ENCODE measurements at places on chromosomes 1 and 21. TPM values are rescaled to one million over a fixed set of nuclear protein-coding genes. Genes with fewer than 3 reads are reported as not detected.

Gene SERPINC1
- total RNA-seq, result 0.21 TPM

DNA sequence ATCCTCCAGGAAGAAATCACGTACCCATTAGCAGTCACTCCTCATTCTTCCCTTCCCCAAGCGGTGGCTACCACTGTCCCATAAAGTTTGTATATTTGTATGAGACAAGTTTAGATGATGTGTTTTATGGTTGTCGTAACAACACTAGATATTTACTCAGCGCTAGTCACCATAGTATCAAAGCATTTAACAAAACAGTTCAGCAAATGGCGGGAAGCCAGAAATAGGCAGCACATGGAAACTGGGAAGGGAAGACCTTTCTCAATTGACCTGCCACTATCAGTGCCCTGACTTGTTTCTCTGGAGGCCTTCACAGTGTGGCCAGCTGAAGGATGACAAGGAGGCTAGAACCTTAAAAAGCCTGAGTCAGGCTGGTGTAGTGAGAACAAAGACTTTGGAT lies 31.1 kb downstream of the CNST start:
- peak; percentile 82 for DNase-seq

Gene C1orf167
- 1.3 TPM for total RNA-seq

- DNase-seq, result no peak
Measured at GRCh38 chr21:40686526-40686925, 160.4 kb downstream of the DSCAM start.

DNA sequence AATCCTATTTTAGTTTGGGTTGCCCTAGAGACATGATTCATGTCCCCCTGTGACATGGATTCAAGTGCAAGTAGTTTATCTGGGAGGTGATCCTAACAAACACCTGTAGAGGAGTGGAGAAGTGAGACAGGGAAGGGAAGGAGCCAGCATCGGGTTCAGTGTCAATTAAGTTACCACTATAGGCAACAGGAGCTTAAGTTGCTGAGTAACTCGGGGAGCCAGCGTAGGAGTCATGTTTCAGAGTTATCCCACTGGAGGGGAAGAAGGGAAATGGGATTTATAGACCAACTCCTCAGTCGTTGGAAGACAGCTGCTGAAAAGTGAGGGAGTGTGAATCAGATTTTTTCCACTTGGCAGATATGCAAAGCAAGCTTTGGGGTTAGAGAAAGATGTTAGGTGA lies 54.9 kb downstream of the SLC30A7 start:
- no peak for DNase-seq

DNA sequence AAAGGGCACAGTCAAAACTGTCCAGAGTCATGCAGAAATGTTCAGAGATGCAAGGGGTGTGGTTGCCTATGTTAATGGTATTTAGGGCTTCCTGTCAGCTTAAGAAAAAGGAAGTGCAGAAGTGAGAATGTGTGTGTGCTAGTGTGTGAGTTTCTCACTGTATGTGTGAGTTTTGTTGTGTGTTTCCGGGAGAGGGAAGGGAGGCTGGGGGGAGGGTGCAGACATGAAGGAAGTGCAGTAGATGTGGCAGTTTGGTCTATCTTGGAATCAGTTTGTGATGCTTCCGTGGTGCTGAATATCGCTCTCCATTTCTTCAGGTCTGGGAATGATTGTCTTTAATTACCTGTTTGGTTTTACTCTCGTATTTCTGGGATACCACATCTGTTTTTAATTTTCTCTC lies 16.5 kb upstream of the ATP6V1G3 start:
- peak; percentile 34 for DNase-seq

Gene LRRC39
- 102 TPM for total RNA-seq

Gene CLDN14
- not detected for total RNA-seq

DNA sequence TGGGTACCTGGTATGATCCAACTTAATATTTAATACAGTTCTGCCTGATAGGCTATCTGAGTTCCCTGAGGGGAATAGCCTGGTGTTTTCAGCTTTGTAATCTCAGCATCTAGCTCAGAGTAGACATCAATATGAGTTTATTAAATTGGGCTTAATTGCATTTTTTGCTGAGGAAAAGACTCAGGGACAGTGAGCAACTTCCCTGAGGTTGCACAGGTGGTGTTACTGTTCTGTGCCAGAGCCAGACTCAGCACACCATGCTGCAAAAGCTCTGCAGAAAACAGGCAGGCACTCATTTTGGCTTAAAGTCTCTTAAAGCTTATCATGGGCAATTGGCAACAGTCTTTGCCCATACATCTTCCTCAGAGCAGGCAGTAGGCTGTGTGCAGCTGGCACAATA lies 90.5 kb upstream of the JUN start:
- no peak for DNase-seq

Gene SPRR2G
- not detected for total RNA-seq

DNA sequence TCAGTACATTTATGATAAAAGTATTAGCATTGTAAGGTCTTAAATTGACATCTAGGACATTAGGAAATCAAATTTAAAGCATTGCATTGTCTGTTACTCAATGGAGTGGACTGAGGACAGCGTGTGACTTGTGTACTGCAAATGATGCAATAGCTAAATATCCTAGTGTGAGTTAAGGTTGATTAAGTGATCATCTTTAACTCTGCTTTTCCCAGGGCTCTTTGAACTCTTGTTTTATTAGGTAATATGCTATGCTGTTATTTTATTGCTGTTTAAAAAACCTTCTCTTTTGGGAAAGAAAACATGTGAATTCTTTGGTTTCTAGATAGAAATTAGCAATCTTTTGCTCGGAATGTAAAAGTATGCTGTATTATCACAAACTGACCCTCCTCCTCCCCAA lies 38.6 kb downstream of the NFIA start:
- no peak for DNase-seq

GRCh38 chr1:99751877-99752504 lies 14.4 kb downstream of the FRRS1 start:
- DNase-seq, result no peak

Gene LEMD1
- not detected for total RNA-seq

Gene SH3BGR
- total RNA-seq, result 66.6 TPM

GRCh38 chr1:200528858-200529606 lies 91.5 kb downstream of the KIF14 start:
- DNase-seq, result no peak

Gene NUDC
- total RNA-seq, result 65.9 TPM

DNA sequence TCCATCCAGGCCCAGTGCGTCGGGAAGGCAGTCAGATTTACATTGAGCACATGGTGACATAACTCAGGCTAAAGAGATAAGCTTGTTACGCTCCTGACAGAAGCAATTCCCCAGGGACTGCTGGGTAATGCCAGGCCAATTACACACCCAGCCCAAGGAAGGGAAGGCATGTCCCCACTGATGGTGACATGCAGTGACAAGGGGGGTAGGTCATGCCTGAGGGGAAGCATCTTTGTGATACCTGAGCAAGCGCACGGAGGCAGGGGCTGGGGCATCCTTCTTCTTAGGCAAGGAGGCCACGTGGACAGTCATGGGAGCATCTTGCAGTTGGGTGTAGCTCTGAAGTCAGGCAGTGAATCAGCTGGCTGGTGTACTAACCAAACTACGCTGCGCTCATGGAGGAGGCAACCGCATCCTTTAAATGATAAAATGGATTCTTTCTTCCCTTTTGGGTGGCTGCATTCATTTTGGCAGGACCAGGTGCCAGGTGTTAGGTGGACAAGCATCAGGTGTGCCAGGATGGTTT lies 39.6 kb upstream of the GRIK3 start:
- no peak for DNase-seq

DNA sequence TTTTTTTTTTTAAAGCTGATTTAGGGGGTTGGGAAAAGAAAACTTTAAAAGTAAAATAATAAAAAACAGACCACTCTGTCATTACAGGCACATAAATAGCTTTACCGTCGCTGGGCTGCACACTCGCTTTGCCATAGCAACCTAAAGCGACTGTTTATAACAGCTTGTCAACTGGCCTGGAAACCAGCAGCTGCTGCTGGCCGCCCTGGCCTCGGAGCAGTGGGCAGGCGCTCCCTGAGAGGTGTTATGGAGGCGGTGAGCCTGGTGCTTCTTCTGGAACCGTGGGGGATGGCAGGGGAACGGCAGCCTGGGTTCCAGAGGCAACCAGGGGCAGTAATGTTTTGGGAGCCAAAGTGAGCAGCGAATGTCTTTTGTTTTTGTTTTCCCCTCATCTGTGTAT lies 45.7 kb downstream of the ATP2B4 start:
- DNase-seq, result peak; percentile 72

DNA sequence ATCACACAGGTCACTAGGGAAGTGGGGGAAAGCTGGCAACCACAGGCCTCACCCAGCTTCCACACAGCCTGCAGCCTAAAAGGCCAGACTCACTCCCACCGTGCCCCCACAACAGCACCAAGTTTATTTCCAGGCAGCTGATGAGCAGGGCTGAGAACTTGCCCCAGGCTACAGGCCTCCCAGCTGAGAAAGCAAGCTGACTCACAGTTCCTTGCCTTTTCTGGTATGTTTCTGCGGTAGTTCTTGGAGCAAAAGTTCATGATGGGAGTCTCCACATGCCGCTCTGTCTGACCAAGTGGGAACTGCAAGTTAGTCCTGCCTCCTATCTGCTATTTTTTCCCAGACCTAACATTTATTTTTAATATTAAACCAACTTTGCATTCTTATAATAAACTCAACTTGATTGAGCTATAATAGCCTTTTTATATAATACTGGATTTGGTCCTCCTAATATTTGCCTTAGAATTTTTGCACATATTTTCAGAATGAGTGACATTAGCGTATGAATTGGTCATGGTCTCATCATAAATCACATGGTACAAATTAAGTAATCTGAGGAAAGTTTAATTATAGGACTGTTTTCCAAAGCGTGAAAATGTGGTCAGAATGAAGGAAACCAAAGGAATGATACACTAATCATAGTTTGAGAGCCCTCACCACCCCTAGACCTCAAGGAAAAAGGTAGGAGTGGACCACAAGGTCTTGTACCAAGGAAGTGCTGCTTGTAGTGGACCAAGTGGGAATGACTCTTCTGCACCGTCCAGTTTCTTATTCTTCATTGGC lies 30.7 kb downstream of the RPAP2 start:
- no peak for DNase-seq

DNA sequence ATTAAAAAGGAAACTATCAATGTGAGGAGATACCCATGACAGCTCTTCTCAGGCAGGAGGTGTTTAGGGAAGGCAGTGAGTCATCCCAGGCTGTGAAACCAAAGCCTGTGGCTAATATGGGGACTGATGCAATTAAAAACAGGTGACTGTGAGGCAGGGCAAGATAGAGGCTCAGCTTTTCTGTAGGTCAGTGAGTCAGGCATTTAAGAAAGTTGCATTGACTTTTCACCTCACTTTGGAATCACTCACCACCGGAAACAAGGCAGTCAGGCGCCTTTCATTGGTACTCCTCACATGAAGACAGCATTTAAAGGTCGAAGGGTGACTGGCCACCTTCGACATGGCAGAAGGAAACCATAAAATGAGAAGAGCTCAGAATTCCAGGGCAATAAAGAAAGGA lies 54.5 kb downstream of the PAPPA2 start:
- DNase-seq, result no peak

DNA sequence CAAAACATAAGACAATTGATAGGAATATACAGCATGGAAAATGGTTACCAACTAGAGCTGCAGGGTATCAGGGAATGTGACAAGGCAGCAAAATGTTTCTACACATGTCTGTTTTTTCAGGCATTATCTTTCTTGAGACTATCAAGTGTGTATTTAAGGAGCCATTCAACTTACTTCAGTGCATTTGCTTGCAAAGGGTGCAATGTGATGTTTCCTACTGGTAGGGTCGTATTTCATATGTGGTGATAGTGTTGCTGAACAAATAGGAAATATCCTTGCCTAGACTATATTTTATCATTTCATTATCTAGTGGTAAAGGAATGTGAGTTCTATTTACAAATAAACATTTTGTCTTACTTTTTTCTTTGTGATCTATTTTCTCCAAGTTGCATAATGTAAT lies 42.4 kb downstream of the PTPRC start:
- DNase-seq, result no peak

- no peak for DNase-seq
Measured at GRCh38 chr1:202227997-202228401, 34.4 kb downstream of the LGR6 start.

Gene GFI1
- total RNA-seq, result 0.63 TPM

GRCh38 chr1:67792103-67792502 lies 41.2 kb downstream of the GNG12 start:
- no peak for DNase-seq

DNA sequence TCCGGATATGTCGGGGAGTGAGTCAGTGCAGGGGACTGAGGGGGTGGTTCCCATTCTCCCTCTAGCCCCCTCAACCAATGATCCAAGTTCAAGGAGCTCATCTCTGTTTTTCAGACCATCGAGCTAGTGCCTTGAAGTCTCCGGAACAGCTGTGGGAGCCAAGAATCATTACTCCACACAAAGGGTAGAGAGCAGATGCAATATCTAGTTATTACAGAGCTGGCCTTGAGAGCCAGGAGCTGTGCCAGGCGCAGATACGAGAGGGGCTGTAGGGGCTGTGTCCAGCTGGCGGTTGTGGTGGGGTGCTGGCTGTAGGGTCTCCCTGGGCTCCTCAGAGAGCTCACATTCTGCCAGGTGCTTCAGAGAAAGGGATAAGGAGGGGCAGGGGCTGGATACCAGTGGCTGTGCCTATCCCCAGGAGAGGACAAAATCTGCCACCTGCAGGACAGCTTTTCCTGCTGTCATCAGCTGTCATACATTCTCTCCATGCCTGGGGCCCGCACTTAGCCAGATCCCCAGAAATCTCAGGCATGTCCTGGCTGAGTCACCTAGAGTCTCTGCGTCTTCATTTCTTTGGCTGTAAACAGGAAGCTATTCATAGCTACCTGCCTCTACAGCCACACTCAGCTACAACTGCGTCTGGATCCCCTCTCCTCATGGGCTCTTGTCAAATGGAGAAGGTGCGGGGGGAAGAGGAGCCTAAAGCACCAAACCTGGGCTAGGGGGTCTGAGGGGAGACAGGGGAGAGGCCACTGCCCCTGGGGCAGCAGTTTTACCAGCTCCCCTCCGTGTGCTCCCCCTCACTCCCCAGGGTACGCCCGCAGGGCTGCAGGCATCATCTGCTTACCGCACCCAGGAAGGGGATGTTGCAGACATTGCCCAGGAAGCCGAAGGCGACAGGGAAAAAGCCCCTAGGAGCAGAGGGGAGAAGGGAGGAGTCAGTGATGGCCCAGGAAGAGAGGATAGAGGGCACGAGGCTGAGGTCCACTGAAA lies 2.4 kb upstream of the KISS1 start:
- no peak for DNase-seq

Gene CRYAA
- total RNA-seq, result not detected

- no peak for DNase-seq
Measured at GRCh38 chr21:16900685-16901084, 612.2 kb upstream of the CXADR start.

Gene RAB7B
- 4.5 TPM for total RNA-seq

DNA sequence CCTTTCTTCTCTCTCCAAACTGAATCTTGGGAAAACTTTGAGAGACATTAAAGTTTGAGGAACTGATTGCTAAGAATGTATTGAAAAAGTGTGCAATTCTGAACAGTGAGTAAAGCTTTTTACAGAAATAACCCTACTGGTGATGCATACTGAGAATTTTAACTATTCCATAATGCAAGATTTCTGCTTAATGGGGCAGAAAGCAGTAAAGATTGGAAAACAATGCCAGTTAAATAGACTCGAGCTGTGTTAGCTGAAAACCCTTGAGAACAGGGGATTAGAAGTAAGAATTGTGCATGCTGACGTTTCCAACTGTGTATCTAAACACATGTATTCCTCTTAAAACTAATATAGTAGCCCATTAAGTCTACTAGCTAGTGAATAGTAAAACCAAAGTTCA lies 1500.2 kb upstream of the PRMT6 start:
- DNase-seq, result no peak

Gene VAV3
- 4.3 TPM for total RNA-seq
